ENCODE measurements at places on chromosomes 6 and 20.

DNA sequence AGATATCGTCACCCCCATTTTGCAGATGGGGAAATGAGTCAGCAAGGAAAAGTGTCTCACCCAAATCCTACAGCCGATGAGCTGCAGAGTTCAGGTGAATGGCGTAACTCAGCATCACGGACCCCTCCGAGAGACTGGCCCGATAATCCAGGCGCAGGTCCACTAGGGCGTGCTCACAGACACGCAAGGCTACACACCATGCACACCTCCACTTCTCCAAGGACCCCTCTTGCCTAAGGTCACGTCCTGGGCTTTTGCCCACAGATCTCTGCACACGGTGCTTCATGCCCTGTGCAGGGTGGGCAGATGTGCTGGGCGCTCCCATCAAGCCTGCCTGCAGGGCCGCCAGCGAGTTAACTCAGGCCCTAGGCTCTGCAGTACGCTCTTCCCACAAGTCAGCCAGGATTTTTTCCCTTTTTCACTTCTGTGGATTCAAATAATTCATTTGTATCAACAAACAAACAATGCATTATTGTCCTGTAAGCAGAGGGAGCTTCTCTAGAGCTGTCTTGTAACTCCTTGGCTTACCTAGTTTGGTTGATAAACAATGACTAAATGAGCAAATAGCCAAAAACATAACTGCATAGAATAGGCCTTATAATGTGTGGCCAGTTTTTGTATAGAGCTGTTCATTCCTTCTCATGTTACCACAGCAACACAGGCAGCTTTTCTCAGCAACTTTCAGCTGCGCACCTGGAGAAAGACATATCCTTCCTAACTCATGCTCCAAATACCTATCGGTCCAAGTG is 139.1 kb downstream of the AGPAT4 start:
- DNase-seq: no peak

DNA sequence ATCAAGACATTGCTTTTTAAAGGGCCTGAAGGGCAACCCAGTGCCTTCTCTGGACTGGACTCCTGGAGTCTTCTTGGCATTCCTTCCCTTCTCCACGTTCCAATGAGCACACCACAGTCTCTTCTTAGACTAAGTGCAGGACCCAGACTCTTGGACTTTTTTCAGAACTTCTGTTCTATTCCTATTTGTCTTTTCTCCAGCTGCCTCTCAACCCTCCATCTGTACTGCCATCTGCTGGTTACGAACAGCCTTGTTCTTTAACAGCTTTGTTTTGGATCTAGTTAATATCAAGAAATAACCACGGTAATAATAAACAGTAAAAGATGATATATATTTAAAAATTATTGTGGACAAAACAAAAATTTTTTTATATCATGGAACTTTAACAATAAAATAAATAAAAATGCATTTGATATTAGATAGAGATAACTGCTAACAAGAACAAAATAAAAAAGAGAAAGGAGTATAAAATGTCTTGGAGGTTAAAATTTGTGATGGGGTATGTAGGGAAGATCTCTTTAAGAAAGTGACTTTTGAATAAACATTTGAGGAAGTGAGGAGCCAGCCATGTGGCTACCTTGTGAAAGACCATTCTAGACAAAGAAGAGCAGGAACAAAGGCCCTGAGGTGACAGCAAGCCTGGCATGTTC is 105.1 kb upstream of the HCRTR2 start:
- DNase-seq: peak; percentile 71

DNA sequence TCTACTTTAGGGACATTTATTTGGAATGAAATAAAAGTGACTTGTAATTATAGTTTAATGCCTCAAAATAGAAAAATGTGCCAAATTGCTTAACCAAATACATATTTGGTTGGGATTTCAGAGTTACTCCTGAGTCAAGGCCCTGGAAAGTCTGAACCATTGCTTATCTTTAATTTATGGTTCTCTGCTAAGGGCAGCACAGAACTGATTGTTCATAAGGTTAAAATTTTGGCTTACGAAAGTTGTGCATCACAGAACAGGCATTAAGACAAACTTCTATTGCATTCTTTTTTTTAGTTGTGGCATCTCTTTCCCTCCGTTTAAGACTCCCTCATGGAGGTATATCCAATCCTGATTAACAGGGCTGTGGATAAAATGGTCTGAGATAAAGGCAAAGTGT is 92.2 kb upstream of the TENT5A start:
- DNase-seq: no peak

- no peak for DNase-seq
These were observed 207.2 kb downstream of the CDH4 start for GRCh38 chr20:61459266-61459665.

- no peak for DNase-seq
These were observed 63.6 kb upstream of the SIRPA start for GRCh38 chr20:1831606-1832005.

GRCh38 chr6:82712389-82712788 is 348.8 kb downstream of the TPBG start:
- no peak for DNase-seq

GRCh38 chr6:47076422-47077344 is 34.6 kb upstream of the ADGRF1 start:
- DNase-seq: peak; percentile 82

GRCh38 chr6:168332020-168332419 is 12.4 kb upstream of the DACT2 start:
- DNase-seq: peak; percentile 21

GRCh38 chr20:52724541-52724940 is 247.6 kb upstream of the TSHZ2 start:
- DNase-seq: no peak

DNA sequence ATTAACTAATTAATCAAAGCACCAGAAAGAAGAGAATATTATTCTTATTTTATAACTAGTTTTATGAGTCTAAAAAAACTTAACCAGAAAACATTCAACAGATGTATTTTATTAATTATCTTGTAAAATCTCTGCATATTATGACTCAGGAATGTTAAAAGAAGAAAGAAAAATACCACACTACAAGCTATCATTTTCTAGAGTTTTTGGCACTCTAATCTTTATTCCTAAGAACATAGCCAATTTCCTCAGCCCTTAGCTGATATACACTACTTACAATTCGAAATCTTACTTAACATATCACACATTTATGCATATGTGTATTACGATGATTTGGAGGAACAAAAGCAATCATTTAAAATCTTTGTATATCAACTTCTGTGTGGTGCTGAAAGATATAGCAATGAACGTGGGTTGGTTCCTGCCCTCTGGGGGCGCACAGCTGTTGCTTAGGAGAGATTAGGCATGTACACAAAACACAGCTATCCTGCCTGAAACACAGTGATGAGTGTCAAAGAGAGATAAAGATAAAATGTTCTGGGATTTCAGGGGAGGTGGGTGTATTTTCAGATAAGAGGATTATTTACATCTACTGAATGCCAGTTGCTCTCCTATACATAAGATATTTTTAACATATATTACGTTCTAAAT is 404.5 kb downstream of the SYNE1 start:
- no peak for DNase-seq

- DNase-seq: peak; percentile 19
These were observed 30.9 kb downstream of the KIAA1755 start for GRCh38 chr20:38229376-38230252.

DNA sequence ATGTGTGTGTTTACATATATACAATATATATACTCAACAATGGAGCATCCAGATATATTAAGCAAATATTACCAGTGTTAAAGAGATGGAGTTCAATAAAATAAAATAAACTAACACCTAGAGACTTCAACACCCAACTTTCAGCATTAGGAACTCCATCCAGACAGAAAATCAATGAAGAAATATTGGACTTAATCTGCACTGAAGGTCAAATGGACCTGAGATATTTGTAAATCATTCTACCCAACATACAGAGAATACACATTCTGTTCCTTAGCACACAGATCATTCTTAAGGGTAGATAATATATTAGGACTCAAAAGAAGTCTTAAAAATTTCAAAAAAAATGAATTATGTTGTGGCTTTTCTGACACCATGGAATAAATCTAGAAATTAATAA is 832.3 kb upstream of the ADGRB3 start:
- DNase-seq: no peak

DNA sequence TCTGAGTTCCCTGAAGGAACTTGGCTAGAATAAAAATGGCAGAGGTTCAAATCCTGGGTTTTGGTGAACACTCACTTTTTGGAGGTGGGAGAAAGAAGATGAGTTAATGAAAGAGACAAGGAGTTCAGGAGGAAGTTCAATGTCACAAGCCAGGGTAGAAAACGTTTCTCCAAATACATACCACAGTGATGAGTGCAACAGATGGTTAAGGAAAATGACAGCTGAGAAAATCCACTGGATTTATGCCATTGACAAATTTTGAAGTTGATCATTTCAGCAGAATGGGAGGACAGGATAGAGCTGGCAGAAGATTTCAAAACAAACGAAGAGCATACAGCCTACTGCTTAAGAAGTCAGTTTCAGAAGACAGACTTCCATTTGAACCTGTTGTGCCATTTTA is 122.7 kb downstream of the GFRAL start:
- no peak for DNase-seq

Data from renal cortical epithelial cell (primary cell).